ENCODE measurements at places on chromosomes 6 and 20.
A peak's percentile ranks its signal among the peaks of the same experiment; 100 is the strongest.

DNA sequence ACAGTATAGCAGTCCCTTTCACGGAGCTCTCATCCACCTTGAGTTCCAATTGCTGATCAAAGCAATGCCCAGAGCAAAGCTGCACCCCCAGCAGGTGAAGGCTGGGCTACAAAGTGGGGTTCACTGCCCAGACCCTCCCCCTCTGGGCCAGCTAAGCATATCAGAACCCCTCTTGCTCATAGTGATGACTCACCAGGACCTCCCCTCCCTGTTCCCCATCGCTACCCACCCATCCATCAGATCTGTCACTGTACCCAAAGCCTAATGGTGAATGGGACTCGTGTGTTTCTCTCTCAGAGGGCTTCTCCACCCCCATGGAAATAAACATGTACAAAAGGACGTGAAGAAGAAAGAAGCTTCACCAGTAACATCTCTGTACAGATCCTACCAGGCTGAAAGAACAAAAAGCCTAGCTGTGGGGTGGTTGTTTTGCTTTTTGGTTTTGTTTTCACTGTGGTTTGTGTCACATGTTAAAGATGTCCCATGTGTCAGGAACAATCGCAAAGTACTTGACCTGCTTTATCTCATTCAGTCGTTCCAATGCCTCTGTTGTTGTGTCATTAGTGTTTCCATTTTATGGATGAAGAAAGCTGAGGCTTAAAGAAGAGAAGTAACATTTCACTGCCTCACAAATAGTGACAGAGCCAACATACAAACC is 518.5 kb downstream of the CD83 start:
- no peak for DNase-seq

GRCh38 chr6:795046-795685 is 102.2 kb upstream of the EXOC2 start:
- DNase-seq, result no peak

GRCh38 chr20:63365601-63366389 is 4.6 kb upstream of the CHRNA4 start:
- no peak for DNase-seq

DNA sequence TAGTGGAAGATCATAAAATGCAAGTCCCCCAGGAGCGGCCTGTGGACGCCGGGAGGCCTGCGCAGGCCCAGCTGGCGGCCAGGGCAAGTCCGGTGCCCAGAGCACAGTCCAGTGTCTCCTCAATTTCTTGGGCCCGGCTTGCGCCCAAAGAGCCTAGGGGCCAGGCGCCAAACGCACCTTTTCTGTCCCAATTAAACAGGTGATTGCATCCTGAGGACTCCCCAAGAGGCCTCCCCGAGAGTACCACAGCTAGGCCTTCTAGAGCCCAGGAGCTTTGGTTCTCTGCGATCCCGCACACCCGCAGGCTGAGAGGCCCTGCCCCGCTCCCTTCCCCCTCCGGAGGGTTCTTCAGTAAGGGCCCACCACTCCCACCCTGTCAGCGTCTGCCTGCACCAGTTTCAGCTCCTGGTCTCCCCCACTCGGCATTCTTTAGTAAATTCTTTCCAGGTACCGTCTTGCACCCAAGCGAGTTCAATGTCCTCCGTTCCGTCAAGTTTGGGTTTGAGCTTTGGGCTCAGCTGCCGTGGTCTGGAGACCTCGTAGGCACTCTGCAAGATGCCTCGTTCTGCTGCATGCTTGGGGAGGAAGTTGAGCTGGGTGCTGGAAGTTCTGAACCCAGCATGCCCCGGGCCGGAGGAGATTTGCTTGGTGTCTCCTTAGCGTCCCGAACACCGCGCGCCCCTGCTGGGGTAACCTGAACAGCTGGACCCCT is 3.9 kb upstream of the NKX2-2 start:
- DNase-seq, result no peak

DNA sequence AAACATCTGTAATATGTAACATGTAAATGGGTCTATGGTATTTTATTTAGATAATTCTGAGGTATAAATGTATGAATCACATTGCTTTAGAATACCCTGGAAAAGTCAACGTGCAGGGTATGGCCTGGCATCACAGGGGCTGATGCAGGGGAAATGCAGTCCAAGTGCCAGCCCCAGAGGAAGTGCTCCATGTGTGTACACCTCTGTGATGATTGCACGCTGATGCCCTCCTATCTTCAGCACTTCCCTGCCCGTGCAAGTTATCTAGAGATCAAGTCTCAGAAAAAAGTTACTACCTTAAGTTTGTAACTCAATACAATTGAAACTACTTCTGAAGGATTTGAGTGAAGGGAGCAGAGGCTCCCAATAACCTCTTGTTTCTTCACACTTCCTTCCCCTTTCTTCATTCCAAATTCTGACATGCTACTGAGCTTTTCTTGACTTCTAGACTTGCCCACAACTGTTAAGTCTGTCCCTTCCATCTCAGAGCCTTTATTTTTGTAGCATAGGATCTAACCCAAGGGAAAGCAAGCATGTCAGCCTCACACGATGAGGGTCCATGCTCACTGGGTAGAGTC is 2.2 kb downstream of the SMLR1 start:
- no peak for DNase-seq

- DNase-seq, result no peak
Measured at GRCh38 chr20:59573837-59574236, 30.5 kb upstream of the PHACTR3 start.

- no peak for DNase-seq
Measured at GRCh38 chr6:70622461-70622860, 45.2 kb upstream of the SMAP1 start.

DNA sequence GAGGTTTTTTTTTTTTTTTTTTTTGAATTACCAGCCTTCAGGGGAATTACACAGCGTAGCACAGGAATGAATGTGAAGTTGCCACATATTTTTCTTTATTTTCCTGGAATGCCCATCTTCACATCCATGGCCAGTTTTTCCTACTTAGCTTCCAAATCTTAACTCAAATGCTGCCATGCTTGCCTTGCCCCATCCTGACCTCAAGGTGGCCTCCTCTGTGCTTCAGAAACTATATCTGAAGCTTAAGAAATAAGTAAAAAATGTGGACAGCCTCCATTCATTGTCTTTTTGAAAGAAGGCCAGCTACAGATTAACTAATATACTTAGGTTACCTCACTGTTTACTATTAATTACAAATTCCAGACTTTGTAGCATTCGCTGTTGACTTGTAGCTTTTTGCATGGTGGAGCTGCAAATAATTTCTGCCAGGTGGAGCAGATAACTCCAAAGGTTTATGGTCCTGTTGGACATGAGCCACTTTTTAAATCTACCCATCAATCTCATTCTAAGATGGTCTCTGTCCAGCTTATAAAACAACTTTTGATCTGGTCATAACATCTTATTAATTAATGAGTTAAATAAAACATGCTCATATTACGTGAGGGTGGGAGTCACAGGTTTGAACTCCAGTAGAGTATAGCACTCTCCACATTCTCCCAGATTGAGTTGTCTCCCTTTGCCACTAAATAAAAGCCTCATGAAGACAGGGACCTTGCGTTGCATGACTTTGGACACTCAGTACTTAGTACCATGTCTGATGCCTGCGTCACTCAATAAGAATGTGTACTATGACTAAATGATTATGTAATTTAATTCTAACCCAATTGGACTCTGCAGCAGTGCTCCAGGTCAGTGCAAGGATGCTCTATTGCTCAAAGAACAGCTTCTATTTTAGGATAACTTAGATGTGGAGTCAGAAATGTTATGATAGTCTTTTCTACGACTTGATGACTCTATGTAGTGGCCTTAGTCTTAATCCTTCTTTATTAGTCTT is 678.6 kb upstream of the CITED2 start:
- no peak for DNase-seq

DNA sequence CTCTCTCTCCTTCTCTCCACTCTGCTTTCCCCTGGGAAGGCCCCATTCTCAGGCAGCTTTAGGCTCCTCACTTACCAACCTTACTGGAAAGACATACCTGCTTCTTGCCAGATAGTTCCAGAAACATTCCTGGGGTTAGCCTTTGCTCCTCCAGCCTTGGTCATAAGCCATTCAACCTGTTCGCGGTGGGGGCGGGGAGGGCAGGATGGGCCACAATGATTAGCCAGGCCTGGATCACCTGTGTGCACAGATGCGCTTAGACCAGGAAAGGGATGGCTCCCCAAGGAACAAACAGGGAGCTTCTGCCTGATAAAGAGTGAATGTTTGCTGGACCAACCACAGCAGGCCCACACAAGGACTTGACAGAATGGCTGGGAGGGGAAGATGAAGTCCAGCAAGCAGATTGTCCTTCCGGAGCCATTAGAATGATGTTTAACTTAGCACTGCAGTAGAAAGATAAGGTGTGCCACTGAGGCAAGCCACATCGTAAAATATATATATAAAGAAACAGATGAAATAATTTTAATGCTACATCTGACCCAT is 57.7 kb upstream of the CDKAL1 start:
- no peak for DNase-seq

- DNase-seq, result no peak
Measured at GRCh38 chr20:38665506-38666285, 58.6 kb upstream of the SLC32A1 start.

DNA sequence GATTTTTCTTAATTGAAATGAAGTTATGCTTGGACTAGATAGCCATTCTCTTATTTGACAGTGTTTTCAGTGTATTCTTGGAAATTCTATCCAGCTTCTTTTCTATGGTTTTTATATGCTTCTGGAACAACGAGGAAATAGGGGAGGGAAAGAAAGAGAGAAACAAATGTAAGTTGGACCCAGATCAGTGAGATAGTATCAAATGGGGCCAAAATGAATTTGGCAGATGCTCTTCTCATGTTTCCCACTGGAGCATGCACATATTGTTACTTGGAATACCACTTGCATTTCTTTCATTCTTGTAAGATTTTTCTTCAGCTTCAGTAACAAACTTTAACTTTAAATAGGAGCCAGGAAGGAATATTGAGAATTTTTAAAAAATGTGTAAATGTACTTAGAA is 312.3 kb downstream of the PRL start:
- DNase-seq, result no peak

- DNase-seq, result peak; percentile 67
Measured at GRCh38 chr6:134911547-134911946, 38.4 kb downstream of the ALDH8A1 start.

DNA sequence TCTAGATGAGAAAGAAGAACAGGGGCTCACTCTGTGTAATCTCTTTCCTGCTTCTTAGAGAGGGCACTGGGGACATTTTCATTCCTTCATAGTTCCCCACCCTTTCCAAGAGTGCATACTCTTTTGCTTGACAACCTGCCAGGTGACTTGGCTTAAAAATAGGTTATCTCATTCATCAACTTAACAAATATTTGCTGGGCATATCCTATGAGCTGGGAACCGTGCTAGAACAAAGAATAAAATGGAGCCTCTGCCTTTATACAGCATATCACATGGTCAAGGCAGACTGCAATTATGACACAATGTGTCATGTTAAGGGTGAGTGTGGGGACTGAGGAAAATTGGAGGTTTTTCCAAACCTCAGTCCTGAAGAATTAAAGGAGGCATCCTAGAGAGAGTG is 209.8 kb upstream of the FOXA2 start:
- DNase-seq, result no peak

DNA sequence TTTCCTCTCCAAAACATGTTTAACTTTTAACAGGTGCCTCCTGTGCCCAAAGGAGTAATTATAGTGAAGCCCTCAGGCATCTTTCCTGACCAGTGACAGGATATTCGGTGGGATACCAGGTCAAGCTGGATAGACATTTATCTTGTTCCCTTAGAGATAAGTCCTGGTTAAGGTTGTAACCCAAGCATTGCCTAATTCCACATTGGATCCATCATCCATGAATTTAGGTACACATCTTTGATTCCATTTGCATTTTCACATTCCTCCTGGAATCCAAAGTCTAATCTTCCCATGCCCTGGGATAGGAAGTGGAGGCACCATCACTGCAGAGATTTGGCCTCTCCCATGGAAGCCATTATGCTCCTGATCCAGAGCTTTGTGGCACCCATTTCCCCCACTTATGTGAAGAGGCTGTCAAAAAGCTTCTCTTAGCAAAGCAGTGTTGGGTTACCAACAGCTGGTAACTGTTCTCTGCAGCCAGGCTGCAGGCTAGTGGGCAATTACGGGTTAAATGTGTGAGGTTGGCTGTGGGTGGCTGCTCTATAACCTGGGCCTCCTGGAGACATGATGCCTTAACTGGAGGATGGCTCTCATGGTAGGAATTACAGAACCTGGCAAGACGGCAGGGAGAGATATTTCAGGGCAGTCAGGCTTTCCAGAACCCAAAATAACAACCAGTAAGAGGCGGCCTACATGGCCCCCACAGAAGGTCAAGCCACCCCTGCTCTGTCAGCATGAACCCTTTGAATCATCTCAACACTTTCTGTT is 96.9 kb upstream of the VGLL2 start:
- DNase-seq, result no peak

GRCh38 chr6:147621263-147621662 is 112.8 kb downstream of the SAMD5 start:
- DNase-seq, result no peak

DNA sequence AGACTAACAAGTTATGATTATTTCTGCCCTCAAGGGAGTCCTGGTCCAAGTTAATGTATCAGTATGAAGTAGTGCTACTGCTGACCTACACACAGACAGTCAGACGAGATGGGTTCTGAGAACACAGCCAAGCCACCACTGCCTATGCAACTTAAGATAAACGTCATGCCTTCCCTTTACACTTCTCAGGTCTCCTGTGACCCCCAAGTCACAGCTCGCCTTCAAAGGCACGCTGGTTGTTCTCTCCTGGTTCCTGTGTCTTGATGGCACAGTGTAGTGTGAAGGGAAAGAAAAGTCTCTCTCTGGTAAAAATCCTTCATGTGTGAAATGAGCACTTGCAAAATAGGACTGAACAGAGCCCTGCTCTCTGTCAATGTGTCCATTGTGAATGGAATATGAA is 377.8 kb downstream of the ADGRB3 start:
- DNase-seq, result no peak

DNA sequence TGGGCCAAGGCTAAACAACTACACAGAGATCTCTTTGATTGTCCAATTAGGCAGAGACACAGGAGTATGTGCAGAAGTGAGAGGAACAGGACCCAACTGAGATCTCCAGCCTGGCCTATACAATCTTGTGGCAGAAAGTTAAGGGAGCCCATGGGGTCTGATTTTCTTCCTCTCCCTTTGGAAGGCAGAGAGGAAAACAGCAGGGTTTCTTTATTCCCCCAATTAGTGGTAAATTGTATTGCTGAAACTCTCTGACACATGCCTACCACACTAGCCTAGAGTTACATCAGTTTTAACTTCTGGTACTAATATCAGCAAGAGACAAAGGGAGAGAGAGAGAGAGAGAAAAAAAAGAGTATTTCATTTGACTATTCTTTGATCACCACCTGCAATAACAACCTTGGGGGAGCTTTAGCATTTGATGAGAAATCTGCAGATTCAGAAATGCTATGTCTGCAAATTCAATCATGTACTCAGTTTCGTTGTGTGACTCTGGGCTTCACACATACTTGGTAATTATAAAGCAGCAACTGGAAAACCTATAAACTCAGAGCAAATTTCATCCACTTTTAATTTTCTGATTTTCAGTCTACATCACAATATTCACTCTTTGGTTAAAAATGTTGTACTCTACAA is 260.3 kb upstream of the SPTLC3 start:
- no peak for DNase-seq

All from GM04503 (cell line).